ENCODE measurements at places on chromosomes 4 and X. TPM values are rescaled to one million over a fixed set of nuclear protein-coding genes. Genes with fewer than 3 reads are reported as not detected.

TSPAN7 gene
- total RNA-seq, result 74.8 TPM

- no peak overlapping the region for H3K27ac ChIP-seq
- H3K27me3 ChIP-seq, result no peaks in the 10 kb centered on the region
- H3K4me1 ChIP-seq, result no peaks in the 10 kb centered on the region
- DNase-seq, result no peak
- H3K4me3 ChIP-seq, result no peak overlapping the region
These were observed 154.5 kb downstream of the GASK1B start for GRCh38 chr4:158018221-158018830.

GRCh38 chr4:90540536-90540935, 413.3 kb downstream of the CCSER1 start:
- no peaks in the 10 kb centered on the region for H3K4me1 ChIP-seq
- no peaks in the 10 kb centered on the region for H3K27me3 ChIP-seq
- no peak for DNase-seq
- no peak overlapping the region for H3K27ac ChIP-seq
- no peaks in the 10 kb centered on the region for H3K36me3 ChIP-seq
- no peak overlapping the region for H3K4me3 ChIP-seq

DNA sequence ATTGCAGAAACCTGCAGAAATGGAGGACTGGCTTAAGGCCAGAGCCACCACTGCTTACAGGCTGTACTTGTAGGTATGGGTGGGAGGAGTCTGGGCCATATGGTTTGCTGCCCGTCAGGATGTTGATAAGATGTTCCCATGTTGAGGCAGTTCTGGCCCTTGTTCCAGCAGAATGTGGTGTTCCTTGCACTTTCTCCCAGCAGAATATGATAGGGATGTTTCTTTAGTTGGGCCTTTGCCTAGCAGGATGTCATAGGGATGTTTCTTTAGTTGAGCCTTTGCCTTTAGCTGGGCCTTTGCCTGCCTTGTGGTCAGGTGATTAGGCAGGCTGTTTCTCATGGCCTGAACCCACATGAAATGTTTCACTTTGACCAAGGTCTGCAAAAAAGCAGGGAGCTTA, 139.1 kb upstream of the PAQR3 start:
- no peaks in the 10 kb centered on the region for H3K27me3 ChIP-seq
- H3K27ac ChIP-seq, result no peak overlapping the region
- H3K4me3 ChIP-seq, result no peak overlapping the region
- no peaks in the 10 kb centered on the region for H3K4me1 ChIP-seq
- no peak for DNase-seq

DNA sequence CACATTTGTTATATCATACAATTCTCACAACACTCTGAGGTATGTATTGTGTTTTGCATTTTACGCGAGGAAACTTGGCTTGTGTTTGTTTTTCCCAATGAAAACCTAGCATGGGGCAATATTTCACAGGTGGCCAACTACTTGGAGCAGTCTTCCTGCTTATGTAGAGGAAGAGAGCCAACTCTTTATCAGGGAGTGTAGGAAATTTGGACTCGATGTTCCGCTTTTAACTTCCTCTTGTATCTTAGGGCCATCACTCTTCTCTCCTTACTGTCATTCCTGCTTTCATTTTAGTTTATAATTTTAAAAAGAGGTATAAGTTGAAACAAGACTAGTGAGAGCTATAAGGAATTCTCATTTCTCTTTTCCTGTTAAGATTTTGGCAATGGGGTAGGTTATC, 107.7 kb upstream of the RPS6KA3 start:
- no peak overlapping the region for H3K4me3 ChIP-seq
- DNase-seq, result no peak
